ENCODE measurements at places on chromosomes 3 and 15. TPM values are rescaled to one million over a fixed set of nuclear protein-coding genes. Genes with fewer than 3 reads are reported as not detected.

Gene GPR171
- 0.56 TPM for total RNA-seq

DNA sequence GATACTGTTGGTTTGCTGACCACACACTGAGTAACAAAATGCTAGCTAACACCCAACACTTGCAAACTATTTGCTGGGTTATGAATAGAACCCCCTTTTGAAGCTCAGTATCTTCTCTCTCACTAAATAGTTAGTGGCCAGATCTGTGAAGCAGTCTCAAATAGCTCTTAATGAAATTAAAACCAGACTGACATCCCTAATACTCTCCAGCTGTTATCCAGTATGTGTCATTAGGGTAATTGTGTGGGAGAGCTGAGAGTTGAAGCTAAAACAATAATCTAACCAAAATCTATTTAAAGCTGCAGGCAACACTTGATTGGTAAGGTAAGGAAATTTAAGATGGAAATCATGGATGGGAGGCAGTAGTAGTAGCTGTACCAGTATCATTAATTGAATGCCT lies 110.4 kb upstream of the RORA start:
- no peak overlapping the region for H3K27ac ChIP-seq
- no peaks in the 10 kb centered on the region for H3K36me3 ChIP-seq
- H3K27me3 ChIP-seq: no peaks in the 10 kb centered on the region

Gene CDHR4
- not detected for total RNA-seq

Gene BRPF1
- 16.0 TPM for total RNA-seq

DNA sequence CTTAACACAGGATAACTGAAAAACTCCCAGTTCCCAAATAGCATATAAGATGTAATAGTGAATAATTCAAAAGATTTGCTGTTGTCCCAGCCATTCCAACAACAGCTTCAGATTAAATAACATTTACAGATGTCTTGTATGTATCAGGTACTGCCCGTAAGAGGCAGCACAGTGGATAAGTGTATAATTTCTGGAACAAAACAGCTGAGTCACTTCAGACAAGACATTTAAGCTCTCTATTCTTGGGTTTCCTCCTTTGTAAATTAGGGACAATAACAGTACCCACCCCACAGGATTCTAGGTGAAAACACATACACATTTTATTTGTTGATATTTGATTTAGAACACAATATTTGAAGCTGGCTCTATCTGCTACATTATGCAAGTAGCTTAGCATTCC lies 2.6 kb upstream of the WWTR1 start:
- H3K4me3 ChIP-seq: no peak overlapping the region
- H3K27me3 ChIP-seq: no peaks in the 10 kb centered on the region
- no peaks in the 10 kb centered on the region for H3K36me3 ChIP-seq
- H3K4me1 ChIP-seq: peaks cover 18% of the 10 kb centered on the region
- H3K27ac ChIP-seq: peak overlapping the region; percentile 96
- no peak for DNase-seq

- H3K27ac ChIP-seq: no peak overlapping the region
- no peaks in the 10 kb centered on the region for H3K27me3 ChIP-seq
- no peak overlapping the region for H3K4me3 ChIP-seq
- no peaks in the 10 kb centered on the region for H3K4me1 ChIP-seq
- no peaks in the 10 kb centered on the region for H3K36me3 ChIP-seq
- no peak for DNase-seq
Measured at GRCh38 chr15:31111091-31111647, 9.6 kb upstream of the TRPM1 start.

DNA sequence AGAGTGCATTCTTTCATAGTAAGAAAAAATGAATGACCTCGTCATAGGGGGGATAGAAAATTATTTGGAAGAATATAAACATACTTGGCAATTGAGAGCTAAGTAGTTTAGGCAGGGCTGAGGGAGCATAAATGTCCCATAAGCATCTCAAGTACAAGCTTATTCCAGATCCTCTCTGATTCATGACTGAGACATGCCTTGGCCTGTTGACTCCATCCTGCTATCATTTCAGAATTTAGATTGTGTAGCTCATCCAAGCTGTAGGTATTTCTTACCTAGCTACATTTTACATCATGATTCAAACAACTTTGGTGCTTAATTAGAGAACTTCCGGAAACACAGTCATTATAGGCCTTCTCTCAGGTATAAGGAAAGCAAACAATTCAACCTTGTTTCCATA lies 12.3 kb downstream of the POGLUT1 start:
- H3K4me3 ChIP-seq: no peak overlapping the region
- DNase-seq: no peak
- H3K4me1 ChIP-seq: no peaks in the 10 kb centered on the region
- no peak overlapping the region for H3K27ac ChIP-seq
